Testis (tissue), 5 donors: ENCODE measurements at places on chromosomes 2 and 18. TPM values are rescaled to one million over a fixed set of nuclear protein-coding genes. Genes with fewer than 3 reads are reported as not detected.

Gene CHRND
- total RNA-seq = 0.56 TPM

Gene STON1
- 5.7 TPM for total RNA-seq

Gene IL36RN
- total RNA-seq = not detected

Gene VIT
- total RNA-seq = 5.6 TPM

Gene PXDN
- 41.8 TPM for total RNA-seq

Gene MPHOSPH10
- total RNA-seq = 25.6 TPM

Gene SCG2
- 0.43 TPM for total RNA-seq

Gene CABYR
- 451 TPM for total RNA-seq

Gene RESP18
- total RNA-seq = 0.71 TPM

Gene HADHA
- 93.7 TPM for total RNA-seq

Gene KDM3A
- total RNA-seq = 106 TPM

Gene DOCK10
- 11.4 TPM for total RNA-seq

Gene DAW1
- total RNA-seq = 31.2 TPM

Gene FBLN7
- total RNA-seq = 0.79 TPM

Gene MZT2B
- 132 TPM for total RNA-seq

Gene MARCO
- total RNA-seq = 0.55 TPM

Gene CHRNG
- total RNA-seq = not detected

Gene GKN1
- not detected for total RNA-seq

Gene RHOB
- total RNA-seq = 186 TPM

Gene CROCC2
- total RNA-seq = 0.55 TPM

Gene ALPI
- total RNA-seq = not detected

Gene CTLA4
- total RNA-seq = 2.7 TPM

Gene MRPL30
- total RNA-seq = 19.1 TPM

Gene XPO1
- total RNA-seq = 239 TPM

Gene IL1A
- total RNA-seq = 36.5 TPM

Gene ACTG2
- 2.7 TPM for total RNA-seq

Gene CNDP1
- 1.3 TPM for total RNA-seq

Gene BAZ2B
- 119 TPM for total RNA-seq

Gene HSPE1
- 43.3 TPM for total RNA-seq

Gene LINC00305
- total RNA-seq = not detected

Gene TLX2
- total RNA-seq = 1.3 TPM
